Astrocyte of the hippocampus (primary cell): ENCODE measurements at places on chromosomes 13 and 19.

GRCh38 chr19:13429563-13429962 is 76.7 kb downstream of the CACNA1A start:
- no peak for DNase-seq

DNA sequence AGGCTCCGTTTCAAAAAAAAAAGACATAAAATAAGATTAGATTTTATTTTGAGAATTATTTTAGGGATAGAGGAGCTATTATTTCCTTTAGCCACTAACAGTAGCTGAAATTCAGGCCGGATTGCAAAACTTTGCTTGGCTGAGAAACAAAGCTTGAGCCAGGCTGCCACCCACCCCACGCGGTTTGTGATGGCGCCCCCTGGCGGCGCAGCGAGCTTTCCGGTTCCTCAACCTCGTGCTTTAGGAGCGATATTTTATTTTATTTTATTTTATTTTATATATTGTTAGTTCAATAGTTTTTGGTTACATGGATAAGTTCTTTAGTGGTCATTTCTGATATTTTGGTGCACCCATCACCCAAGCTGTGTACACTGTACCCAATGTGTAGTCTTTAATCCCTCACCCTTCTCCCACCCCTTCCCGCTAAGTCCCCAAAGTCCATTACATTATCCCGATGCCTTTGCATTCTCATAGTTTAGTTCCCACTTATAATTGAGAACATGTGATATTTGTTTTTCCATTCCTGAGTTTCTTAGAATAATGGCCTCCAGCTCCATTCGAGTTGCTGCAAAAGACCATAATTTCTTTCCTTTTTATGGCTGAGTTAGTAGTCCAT is 19.8 kb upstream of the CEACAM4 start:
- DNase-seq: no peak

DNA sequence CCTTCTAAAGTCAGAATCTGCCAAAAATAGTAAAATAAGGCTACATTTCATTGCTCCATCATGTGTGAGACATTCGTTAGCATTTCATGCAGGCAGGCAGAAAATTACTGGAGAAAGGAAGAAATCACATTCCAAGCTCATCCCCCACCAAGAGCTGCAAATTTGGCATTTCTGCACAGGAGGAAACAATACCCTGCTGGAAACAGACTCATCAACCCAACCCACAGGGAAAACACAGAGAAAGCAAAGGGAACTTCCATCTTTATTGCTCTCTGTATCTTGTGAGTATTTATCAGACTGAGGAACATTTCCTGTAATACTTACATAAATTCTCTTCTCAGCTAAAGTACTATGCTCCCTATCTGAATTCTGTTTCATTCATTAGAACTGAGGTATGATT is 95.7 kb downstream of the KCTD12 start:
- peak; percentile 29 for DNase-seq

DNA sequence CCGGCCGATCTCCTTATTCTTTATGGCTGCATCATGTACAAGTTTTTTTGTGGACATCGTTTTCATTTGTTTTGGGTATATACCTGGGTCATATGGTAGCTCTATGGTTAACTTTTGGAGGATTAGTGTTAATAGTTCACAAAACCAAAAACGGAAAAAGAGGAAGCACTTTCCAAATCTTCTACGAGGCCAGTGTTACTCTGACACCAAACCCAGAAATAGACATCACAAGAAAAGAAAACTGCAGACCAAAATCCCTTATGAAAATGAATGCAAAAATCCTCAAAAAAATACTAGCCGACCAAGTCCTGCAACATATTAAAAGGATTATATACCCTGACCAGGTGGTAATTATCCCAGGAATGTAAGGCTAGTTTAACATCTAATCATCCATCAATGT is 29.8 kb downstream of the ADGRE2 start:
- DNase-seq: no peak

DNA sequence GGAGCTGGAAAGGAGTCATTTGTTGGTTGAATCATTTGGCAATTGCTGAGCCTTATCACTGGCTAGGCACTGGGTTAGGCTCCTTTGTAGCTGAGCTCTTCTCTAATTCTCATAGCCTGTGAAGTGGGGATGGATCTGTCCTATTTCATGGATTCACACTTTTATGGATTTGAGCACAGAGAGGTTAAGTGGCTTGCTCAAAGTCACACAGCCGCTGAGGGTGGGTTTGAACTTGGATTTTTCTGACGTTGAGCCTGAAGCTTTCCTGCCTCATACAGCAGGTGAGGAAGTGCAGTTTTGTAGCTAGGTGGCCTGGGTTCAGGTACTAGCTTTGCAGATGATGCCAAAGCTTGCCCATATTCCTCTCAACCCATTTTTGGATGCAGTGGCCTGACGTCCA is 19.4 kb downstream of the CYP4F22 start:
- no peak for DNase-seq

GRCh38 chr13:28650284-28650683 is 8.6 kb upstream of the POMP start:
- DNase-seq: no peak

GRCh38 chr13:21661097-21661909 is 9.6 kb upstream of the FGF9 start:
- DNase-seq: no peak
